ENCODE measurements at places on chromosomes 11 and 22.
A peak's percentile ranks its signal among the peaks of the same experiment; 100 is the strongest.

- DNase-seq: no peak
These were observed 43.0 kb upstream of the API5 start for GRCh38 chr11:43268786-43269185.

- DNase-seq: peak; percentile 55
These were observed 16.6 kb downstream of the CRELD2 start for GRCh38 chr22:49934891-49935557.

- peak; percentile 58 for DNase-seq
These were observed 2.3 kb downstream of the KRTAP5-11 start for GRCh38 chr11:71580057-71581003.

GRCh38 chr11:113994077-113994954 is 19.4 kb downstream of the HTR3A start:
- no peak for DNase-seq

DNA sequence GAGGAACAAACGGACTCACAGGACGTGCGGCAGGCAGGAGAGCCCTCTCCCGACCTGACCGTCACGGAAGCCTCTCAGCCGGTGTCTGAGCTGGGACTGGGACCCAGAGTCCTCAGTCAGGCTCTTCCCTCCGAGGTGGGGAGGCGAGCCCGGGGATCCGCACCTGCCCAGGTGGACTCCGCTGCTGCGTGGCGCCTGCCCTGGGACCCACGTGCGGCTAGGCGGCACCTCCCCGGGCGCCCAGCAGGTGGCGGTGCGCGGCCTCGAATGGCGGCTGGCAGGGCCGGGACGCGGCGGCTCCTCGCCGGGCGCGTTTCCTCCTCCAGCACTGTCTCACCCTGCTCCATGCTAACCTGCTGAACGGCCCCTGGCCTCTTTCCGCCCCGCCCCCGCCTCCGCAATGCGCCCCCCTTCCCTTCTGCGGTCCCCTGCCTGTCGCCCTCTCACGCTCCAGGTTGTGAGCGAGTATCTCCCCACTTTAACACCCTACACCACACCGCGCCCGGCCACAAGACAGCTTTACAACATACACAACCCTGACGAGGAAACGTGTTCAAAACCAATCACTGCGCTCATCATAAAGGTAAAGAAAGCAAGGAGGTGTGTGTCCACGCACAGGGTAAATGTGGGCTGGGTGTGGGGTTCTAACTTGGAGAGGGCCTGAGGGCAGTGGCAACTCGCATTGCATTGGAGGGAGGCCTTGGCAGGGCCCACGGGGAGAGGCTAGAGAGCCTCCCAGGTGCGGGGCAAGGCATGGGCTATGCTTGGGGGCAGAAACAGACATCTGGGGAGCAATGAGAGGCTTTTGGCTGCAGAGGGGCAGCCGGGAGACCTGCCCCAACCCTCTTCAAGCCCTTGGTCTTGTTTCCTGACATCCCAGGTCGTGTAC is 25.9 kb upstream of the ATXN10 start:
- peak; percentile 6 for DNase-seq

DNA sequence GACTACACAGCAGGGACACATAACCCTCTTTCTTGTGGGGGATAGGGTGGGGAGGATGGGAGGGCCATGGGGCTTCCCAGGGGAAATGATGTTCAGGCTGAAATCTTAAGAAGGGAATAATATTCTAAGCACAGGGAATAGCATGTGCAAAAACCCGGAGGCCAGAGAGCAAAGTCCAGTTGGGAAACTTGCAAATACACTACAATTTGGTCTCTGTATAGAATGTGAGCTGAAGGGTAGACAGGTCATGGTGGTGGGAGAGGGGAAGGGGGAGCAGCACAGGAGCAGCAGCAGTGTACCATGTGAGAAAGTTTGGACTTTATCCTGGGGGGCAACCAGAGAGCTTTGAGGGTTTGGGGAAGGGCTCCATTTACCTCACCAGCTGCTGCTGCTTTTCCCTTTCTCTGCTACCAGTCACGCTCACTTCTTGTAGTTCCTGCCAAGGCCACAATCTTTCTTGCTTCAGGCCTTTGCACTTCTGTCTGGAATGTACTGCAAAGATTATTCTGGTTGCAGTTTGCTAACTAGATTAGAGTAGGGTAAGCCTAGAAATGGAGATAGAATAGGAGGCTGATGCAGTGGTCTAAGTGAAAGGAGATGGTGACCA is 43.0 kb downstream of the KREMEN1 start:
- no peak for DNase-seq

DNA sequence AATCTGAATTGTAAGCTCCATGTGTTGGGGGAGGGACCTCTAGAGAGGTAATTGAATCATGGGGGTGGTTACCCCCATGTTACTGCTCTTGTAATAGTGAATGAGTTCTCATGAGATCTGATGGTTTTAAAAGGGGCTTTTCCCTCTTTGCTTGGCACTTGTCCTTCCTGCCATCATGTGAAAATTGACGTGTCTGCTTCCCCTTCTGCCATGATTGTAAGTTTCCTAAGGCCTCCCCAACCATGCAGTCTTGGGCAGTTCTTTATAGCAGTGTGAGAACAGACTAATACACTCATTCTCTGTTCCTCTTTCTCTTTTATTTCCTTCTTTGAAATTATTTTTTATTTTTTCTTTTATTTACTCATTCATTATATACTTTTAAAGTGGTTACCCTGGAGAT is 239.4 kb downstream of the CSNK2A3 start:
- no peak for DNase-seq

DNA sequence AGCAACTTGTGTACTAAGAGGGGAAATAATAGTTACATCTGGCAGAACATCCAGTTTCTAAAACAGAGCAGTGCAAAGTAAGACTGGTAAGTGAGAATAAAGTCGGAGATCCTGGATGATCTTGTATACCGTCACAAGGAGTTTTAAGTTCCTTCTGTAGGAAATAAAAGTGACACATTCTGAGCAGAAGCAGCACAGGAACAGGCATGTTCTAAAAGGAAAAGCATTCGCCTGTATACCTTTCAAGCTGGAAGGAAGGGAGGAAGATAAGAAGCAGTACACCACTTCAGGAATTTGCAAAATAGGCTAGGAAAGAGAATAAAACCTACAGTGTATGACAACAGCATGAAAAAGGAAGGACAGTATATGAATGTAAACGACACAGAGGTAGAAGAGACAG is 106.2 kb upstream of the TP53AIP1 start:
- DNase-seq: no peak
